ENCODE measurements at places on chromosomes 11 and 22. TPM values are rescaled to one million over a fixed set of nuclear protein-coding genes. Genes with fewer than 3 reads are reported as not detected.
A peak's percentile ranks its signal among the peaks of the same experiment; 100 is the strongest.

The RASSF10 gene
- not detected for total RNA-seq

The MIOX gene
- total RNA-seq, result 0.40 TPM

The YPEL1 gene
- 8.8 TPM for total RNA-seq

The TXNRD2 gene
- total RNA-seq, result 19.3 TPM

The OR2AG2 gene
- total RNA-seq, result 0.23 TPM

The MMP10 gene
- not detected for total RNA-seq

The SGSM1 gene
- not detected for total RNA-seq

The SMIM35 gene
- total RNA-seq, result 2.2 TPM

The KCNJ5 gene
- total RNA-seq, result not detected

The USP2 gene
- total RNA-seq, result 0.68 TPM

The FBLN1 gene
- not detected for total RNA-seq

The SH3BP1 gene
- 216 TPM for total RNA-seq

The KCNJ1 gene
- not detected for total RNA-seq

The H19 gene
- not detected for total RNA-seq

The USH1C gene
- total RNA-seq, result not detected

GRCh38 chr11:70151671-70152070, 51.4 kb upstream of the FADD start:
- no peak for DNase-seq

- DNase-seq, result peak; percentile 49
These were observed 8.6 kb downstream of the PLA2G6 start for GRCh38 chr22:38172832-38173640.

GRCh38 chr11:3927129-3927796, 71.8 kb downstream of the STIM1 start:
- DNase-seq, result no peak

- DNase-seq, result peak; percentile 9
These were observed 245.0 kb upstream of the B3GAT1 start for GRCh38 chr11:134656861-134657540.

- DNase-seq, result no peak
These were observed 15.5 kb downstream of the OTUB1 start for GRCh38 chr11:64001484-64002420.

DNA sequence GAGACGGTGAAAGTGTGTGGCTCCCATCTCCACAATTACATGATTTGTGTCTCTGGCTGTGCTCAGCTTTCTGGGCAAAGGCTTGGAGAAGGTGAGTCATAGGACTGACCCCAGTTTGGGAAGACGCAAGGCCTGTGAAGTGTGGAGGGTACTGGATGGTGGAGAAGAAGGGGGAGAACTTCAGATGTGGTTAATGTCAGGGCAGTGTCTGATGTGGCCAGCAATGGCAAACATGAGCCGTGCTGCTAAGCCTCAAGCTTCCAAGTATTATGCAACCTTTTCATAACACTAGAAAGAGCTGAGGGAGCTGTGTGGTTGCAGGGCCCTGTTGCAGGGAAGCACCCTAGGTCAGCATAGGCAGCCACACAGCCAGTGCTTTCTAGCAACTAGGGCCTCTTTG, 110.9 kb downstream of the NTM start:
- DNase-seq, result no peak

DNA sequence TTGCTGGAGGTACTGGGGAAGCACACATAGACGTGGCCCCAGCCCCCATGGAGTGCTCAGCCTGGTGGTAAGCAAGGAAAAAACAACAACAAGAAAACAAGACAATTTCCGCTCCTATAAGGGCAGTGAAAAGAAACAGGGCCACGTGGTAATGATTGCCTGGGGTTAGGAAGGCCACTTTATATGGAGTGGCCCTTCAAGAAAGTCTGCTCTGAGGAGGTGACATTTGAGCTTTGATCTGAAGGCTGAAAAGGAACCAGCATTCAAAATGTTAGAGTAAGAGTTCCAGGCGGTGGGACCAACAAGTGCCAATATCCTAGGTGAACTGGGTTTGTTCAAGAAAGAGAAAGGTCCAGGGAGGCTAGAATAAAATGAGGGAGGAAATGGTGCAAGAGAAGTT, 87.6 kb downstream of the SCN3B start:
- DNase-seq, result no peak

DNA sequence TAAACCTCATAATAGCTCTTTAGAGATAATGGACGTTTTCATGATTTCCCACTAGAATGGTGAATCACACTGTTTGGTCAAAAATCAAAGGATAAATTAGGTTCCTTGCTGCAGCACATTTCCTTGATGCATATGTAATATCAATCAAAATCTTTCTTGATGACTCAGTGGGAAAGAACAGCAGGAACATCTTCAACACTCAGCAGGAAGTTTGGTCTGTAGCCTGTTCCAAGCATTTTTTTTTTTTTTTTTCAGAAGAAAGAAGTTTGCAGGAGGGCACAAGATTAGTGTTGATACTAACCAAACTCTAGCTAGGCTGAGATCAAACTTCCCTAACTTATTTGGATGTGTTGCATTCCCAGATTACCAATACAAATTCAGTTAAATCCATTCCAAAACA, 1529.8 kb downstream of the FAM181B start:
- DNase-seq, result no peak

- peak; percentile 62 for DNase-seq
These were observed 541 bp downstream of the MICAL2 start for GRCh38 chr11:12110714-12111548.

- DNase-seq, result no peak
These were observed 59.7 kb upstream of the RASD2 start for GRCh38 chr22:35480627-35481550.

DNA sequence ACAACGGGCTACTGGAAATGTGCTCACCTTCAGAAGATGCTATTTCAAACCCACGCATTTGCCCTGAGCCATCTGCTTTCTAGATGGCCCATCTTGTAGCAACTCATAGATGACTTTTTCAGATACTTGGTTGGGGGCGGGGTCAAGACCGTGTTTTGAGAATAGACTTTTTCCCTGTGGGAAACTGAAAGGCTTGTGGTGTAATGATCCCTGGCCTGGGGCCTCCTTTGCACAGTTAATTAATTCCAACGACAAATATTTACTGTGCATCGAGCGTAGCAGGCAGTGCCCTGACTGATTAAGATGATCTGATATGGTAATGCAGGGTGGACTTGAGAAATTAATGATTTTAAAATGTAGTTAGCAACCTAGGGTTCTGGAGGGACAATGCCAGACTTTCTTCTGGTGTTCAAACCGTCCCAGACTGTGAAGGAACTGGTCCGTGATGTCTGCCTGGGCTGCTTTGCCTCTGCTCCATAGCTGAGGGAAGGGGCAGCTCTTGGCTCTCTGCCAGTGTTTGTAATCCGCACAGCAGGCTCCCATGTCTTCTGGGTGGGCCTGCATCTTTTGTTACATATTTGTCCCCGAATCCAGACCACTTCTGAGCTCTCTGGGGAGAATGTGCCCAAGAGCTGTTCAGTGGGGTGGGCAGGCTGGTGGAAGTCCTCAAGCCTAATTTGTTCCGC, 84.8 kb downstream of the ADAMTS15 start:
- no peak for DNase-seq

- peak; percentile 37 for DNase-seq
These were observed 37.2 kb downstream of the MUC5B start for GRCh38 chr11:1260023-1260501.

DNA sequence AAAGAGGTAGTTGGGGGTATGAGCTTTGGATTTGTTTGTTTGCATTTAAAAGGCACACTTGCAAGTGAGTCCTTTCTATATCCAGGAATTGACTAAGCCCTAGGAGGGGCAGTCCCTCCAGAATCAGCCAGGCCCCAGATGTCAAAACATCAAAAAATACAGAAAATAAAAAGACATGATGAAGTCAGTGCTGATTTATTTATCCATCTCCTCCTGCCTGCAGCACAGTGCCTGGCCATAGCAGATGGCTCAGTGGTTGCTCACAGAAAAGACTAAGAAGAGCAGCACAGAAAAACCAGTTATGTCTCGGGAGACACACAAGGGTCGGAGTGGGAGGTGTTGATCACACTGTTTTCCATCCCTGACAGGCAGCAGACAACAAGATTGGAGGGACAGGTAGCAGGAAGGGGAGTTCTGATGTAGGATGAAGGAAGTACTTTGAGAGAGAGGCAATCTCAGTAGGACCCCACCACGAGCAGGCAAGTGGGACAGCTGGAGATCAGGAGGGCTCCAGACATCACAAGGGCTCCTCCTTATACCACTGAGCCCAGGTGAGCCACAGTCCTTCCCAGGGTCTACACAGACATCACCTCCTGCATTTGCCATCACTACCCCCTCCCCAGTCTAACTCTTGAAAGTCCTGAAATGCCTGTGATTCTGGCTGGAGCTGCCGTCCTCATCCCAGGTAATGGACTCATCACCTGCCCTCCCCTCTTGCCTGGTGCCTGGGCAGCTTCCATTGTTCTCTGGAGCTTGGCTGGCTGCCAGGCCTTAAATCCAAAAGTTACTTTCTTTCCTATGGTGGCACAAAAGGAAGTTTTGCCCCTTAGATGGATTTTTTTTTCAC, 32.3 kb downstream of the TMPRSS5 start:
- DNase-seq, result no peak

- DNase-seq, result no peak
These were observed 762.8 kb downstream of the FAM181B start for GRCh38 chr11:81970886-81971285.

- DNase-seq, result no peak
These were observed 68.1 kb upstream of the LMO2 start for GRCh38 chr11:33959855-33960400.

DNA sequence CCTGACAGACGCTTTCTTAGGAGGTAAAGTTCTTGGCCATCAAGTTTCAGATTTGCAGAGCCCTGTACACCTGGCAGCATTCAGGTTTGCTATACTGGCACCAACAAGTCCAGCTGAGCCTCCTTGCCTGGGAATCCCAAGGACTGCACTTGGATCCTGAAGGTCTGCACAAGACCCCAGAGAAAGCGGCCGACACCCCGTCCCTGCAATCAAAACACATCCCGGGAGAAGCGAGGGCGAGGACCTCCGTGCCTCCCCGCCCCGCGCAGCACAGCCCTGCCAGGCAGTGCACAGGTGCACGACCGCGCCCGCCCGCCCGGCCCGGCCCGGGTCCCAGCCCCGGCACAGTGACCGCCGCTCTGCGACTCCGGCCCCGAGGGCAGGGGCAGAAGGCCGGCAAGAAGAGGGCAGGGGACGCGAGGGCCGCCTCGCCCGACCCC, 559 bp downstream of the MRTFA start:
- DNase-seq, result no peak

DNA sequence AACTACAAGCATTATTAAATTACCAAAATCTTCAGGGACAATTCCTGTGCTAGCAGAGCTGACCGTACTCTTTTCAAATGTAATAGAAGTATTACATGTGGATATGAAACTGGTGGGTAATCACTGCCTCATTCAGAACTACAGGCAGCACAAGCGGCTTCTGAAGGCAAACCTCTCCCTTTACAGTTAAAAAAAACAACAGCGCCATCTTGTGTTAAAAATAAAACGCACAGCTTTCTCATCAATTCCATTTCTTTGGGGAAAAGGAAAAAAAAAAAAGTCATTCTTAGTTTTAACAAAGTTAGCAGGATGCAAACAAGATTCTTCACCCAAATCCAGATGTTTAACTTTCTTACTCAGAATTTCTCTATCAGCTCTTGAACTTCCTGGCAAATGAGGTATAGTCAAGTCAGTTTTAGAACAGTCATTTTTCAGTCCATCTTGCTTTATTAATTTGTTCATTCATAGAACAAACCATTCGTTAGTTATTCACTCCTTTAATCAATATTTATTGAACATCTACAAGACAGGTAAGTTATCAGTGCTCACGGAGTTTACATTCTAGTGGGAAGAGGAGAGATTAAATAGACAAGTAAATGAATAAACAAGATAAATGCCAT, 331.8 kb upstream of the MPPED2 start:
- DNase-seq, result no peak

DNA sequence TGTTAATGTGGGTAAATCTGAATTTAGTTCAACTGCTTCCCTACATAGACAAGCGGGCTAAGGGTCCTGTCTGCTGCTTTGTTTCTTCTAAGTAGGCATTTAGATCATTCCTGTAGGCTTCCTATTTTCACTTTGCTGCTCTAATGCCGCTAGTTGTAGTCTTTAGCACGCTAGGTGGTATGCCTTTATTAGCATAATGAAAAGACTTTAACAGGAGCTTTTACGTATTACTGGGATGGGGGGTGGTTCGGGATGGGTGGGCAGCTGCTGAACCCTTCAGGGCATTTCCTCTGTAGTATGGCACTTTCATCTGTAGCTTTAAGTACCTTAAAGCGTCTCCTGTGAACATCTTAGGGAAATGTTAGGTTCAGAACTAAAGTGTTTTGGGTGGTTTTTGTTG, 85.3 kb downstream of the GGT1 start:
- DNase-seq, result no peak

GRCh38 chr11:72411623-72412419, 22.5 kb downstream of the CLPB start:
- no peak for DNase-seq

GRCh38 chr11:117759305-117759704, 37.7 kb downstream of the DSCAML1 start:
- DNase-seq, result no peak

DNA sequence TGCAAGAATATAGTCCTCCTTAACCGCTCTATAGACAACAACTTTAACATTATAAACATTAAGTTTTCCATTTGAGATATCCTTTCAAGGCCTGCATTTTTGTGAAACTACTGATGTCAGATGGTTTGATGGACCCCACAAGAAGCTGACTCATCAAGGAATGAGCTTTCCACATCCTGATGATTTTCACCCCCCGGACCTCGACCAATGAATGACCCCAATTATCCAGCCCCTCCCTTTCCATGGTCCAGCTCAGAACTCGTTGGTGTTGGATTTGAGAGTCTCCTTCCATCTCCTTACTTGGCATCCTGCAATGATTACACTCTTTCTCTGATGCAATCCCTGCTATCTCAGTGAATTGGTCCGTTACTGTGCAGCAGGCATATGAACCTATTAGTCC, 31.8 kb upstream of the GUCY1A2 start:
- no peak for DNase-seq

DNA sequence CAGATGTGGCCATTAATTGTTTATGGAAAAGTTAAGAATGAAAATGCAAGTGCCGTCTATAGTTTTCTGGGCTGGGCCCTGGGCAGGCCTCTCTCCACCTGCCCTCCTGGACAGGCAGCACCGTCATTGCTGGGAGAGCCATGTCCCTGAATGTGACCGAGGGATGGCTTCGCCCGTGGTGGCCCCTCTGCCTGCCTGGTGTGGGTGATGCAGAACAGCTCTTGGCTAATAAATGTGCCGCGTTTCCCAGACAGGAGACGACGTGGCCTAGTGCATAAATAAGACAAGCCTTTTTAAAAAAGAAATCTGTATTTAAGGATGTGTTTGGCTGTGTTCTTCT, 407.3 kb downstream of the TBC1D22A start:
- DNase-seq, result no peak

- DNase-seq, result no peak
These were observed 21.3 kb downstream of the CBX7 start for GRCh38 chr22:39130892-39131855.

GRCh38 chr11:15483205-15483604, 368.5 kb downstream of the INSC start:
- DNase-seq, result no peak

- DNase-seq, result no peak
These were observed 1.2 kb downstream of the DNAJC4 start for GRCh38 chr11:64231546-64231945.

- DNase-seq, result no peak
These were observed 580.7 kb downstream of the NTM start for GRCh38 chr11:131951121-131951520.

Data from activated CD8-positive, alpha-beta T cell treated with anti-CD3 and anti-CD28 coated beads, Interleukin-2, amount 10 ng/mL, durations not matched to agents 7 days and 5 days (primary cell).